Activated CD4-positive, alpha-beta T cell treated with anti-CD3 and anti-CD28 coated beads, Interleukin-2, amount 10 ng/mL, durations not matched to agents 24 days and 14 days (primary cell): ENCODE measurements at places on chromosomes 11 and 22. TPM values are rescaled to one million over a fixed set of nuclear protein-coding genes. Genes with fewer than 3 reads are reported as not detected.
A peak's percentile ranks its signal among the peaks of the same experiment; 100 is the strongest.

RBFOX2 gene
- 3.6 and 3.9 TPM in 2 replicates for total RNA-seq

DNA sequence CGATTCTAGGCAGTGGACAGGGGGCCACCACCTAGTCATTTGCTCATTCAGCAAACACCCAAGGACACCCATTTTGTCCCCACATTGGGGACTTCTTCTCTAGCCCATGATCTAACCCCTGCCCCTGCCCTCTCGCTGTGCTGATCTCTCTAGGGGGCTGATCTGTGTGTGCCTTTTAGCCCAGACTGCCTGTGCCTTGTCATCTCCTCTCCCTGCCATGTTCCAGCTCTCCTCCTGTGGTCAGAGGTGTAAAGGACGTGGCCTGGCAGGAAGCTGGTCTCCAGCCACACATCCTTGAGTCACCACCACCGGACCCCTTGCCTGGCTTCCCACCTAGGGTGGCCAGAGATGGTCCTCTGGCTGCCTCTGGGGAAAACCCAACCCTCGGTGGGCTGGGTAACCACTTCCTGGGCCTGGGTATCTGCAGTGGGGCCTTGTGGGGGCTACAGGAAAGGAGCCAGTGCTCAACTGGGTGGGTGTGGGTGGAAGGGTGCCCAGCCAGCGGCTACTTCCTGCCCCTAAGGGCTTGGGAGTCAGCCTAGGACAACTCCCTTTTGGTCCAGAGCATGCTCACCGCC is 1.3 kb downstream of the CTSW start:
- DNase-seq = peak; percentile 70

BBOX1 gene
- not detected in 2 replicates for total RNA-seq

DNA sequence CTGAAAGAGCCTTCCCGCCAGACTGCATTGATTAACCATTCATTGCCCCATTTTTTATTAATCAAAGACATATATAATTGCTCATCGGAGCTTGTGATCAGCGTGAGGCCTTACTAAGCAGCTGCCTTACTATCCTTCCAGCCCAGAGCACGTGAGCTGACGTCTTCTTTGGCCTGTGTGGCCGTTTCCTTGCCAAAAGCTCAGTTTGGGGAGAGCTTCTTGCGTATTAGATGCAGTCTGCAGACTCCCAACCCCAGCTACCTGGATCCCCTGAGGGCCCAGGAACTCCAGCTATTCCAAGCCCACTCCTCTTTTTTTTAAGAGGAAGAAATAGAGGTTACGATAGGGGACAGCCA is 784 bp upstream of the SLC43A3 start:
- DNase-seq = no peak

GRCh38 chr22:35510951-35511350 is 29.7 kb upstream of the RASD2 start:
- DNase-seq = no peak

UCP3 gene
- total RNA-seq = 2.9 and 3.6 TPM in 2 replicates

CD3E gene
- 571 TPM in 2 replicates for total RNA-seq

GRCh38 chr22:23530766-23531282 is 49.3 kb downstream of the IGLL1 start:
- no peak for DNase-seq

- peak; percentile 69 for DNase-seq
These were observed 67.0 kb upstream of the TBCEL start for GRCh38 chr11:120956710-120957495.

MUC5AC gene
- total RNA-seq = not detected in 2 replicates

DNA sequence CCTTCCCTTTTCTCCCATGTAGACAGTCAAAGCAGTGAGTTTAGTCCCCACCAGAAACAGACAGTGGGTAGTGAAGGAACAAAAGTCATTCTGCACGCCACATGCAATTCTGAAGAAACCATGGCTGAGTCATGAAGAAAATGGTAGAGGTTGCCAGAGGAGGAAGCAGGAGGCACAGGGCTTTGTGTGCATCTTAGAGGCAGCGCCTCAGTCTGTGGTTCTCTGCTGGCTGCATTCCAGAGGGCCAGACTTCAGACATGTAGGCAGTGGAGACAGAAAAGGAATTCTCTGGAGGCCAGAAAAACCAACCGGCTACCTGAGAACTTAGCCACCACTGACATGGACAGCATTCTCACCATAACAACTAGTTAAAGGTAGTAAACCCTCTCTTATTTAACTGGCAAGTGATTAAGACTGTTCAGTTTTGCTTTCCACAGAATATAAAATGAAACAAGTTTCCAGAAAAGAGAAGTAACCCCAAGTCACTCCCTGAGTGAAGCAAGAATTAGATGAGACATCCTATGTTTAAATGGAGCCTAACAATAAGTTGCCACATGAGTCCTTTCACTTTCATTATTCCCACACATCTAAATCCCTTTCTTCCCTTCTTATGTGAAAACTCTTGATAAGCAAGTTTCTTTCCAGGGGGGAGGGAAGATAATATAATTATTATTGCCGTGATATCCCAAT is 556.1 kb downstream of the SOX6 start:
- DNase-seq = no peak

DNA sequence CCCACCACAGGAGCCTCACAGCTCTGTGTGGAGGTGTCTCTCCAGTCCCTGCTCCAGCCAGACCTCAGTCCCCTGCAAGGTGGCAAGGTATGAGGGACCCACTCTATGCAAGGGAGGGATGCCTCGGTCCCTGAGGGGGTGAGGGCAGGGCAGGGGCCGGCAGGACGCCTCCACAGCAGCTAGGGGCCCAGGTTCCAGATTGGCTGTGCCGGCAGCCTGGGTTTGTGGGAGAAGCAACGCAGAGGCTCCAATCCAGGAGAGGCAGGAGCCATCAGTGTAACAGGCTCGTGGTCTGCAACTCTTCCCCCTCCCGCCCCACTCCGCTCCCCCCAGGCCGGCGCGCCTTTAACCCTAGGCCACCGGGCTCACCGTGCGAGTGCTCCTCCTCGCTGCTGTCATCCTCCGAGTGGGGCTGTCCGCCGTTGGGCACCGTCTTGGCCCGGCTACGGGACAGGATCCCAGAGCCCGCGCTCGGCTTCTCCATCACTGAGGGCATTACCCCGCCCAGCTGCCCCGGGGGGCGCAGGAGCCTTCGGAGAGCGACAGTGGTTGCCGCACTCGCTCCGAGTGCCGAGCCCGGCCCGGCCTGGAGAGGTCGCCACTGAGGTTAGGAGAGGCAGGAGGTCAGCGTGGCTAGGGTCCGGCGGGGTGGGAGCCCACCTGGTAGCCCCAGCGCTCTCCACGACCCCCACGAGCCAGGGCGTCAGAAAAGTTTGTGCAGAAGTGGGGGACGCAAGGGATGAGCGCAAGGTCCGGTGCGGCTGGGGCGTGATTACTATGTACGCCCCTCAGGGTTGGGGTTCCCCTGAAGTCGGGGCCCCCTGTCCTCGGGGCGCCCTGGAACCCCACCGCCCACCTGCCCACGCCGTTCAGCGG is 765 bp downstream of the RCOR2 start:
- DNase-seq = peak; percentile 80

SPDYC gene
- total RNA-seq = not detected in 2 replicates

DNA sequence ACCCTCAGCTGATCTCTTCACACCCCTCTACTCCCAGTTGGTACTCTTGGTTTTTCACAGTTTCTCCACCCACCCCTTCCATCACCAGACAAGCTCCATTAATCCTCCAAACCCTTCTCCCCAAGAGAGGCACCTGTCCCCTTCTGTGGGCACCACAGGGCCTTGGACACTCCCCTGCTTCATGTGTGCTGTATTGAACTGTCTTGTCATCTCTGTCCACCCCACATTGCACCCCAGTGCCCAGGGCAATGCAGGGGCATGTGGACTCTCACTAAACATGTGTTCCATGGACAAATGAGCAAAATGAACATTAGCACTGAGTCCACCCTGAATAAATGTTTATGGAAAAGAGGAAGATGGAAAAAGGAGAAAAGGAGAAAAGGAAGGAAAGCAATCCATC is 181.4 kb downstream of the BCR start:
- DNase-seq = no peak

- no peak for DNase-seq
These were observed 13.9 kb upstream of the OR8K1 start for GRCh38 chr11:56331861-56332491.

- no peak for DNase-seq
These were observed 17.1 kb upstream of the BRSK2 start for GRCh38 chr11:1372660-1373059.

- DNase-seq = no peak
These were observed 421.0 kb upstream of the API5 start for GRCh38 chr11:42890773-42891172.

CST6 gene
- 0.45 and 1.5 TPM in 2 replicates for total RNA-seq
